Endothelial cell (in vitro differentiated cells): ENCODE measurements at places on chromosomes 3 and 15. TPM values are rescaled to one million over a fixed set of nuclear protein-coding genes. Genes with fewer than 3 reads are reported as not detected.

DNA sequence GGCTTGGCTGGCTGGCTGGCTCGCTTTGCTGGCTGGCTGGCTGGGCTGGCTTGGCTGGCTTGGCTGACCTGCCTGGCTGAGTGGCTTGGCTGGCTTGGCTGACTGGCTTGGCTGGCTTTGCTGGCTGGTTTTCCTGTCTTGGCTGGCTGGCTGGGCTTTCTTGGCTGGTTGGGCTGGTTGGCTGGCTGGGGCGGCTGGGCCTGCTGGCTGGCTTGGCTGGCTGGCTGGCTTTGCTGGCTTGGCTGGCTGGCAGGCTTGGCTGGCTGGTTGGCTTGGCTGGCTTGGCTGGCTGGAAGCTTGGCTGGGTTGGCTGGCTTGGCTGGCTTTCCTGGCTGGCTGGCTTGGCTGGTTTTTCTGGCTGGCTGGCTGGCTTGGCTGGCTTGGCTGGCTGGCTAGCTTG lies 435.6 kb downstream of the GOLGA6L6 start:
- no peak for DNase-seq

DNA sequence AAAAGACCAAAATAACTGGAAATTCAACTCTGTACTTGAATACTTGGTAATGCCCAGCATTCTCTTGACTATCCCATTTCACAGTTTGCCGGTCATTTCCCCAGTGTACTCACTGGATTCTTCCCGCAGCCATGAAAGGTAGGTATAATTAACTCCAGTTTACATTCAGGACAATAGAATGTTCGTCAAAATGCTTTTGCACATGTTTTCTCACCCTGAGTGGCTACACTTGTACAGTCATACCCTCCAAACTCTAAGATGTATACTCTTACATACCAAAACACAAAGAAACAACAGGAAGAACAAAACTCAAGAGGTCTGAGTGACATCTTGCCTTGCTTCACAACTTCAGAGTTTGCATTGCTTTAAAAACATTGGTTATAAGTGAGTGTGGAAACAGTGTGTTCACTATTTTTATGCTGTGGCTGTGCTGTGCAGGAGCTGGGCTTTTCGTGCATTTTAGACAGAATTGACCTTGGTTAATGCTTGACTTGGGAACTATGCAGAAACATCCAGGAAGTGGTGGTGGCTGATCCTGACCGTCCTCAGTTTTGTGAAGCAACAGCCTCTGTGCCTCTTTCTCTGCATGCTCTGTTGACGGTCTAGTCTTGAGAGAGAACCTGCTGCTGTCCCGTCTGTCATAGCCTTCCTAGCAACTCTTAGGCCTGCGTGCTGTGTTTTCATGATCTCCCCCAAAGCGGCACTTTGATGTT lies 90.5 kb downstream of the IGF1R start:
- no peak for DNase-seq

DNA sequence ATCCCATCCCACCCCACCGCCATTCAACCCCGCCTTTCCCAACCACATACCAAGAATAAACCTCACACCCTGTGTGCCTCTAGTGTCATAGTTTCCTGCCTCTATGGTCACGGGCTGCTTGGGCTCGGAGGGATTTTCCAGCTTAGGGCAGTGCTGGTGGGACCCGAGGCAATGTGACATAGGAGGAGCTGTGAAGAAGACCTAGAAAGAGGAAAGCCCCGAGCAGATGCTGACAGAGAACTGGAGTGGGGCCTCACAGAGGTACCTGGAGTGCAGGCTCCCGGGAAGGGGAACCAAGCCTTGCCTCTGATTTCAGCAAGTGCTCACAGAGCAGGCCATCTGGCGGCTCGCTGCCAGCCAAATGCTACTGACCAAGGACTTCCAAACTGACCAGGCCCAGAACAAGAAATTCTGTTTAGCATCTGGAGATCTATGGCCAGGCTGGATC lies 27.5 kb downstream of the BHLHE40 start:
- no peak for DNase-seq

DNA sequence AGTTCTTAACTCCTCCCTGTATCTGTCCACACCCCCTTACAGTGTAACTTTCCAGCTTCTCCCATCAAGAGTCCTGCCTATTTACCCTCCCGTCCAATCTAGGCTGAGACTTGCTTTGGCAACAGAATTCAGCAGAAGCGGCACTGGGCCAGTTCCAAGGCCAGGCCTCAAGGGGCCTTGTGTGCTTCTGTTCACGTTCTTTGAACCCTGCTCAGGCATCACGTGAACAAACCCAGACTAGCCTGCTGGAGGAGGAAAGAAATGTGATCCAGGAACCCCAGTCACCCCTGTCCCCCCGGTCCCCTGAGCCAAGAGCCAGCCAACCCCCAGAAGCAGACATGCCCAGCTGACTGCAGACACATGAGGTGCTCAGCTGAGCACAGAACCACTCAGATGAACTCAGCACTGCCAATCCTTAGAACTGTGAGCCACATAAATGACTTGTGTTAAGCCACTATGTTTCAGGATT lies 76.1 kb upstream of the DCLK3 start:
- no peak for DNase-seq

SLC9C1 gene
- total RNA-seq, result 0.13 TPM
